ENCODE measurements at places on chromosomes 6 and 20.

DNA sequence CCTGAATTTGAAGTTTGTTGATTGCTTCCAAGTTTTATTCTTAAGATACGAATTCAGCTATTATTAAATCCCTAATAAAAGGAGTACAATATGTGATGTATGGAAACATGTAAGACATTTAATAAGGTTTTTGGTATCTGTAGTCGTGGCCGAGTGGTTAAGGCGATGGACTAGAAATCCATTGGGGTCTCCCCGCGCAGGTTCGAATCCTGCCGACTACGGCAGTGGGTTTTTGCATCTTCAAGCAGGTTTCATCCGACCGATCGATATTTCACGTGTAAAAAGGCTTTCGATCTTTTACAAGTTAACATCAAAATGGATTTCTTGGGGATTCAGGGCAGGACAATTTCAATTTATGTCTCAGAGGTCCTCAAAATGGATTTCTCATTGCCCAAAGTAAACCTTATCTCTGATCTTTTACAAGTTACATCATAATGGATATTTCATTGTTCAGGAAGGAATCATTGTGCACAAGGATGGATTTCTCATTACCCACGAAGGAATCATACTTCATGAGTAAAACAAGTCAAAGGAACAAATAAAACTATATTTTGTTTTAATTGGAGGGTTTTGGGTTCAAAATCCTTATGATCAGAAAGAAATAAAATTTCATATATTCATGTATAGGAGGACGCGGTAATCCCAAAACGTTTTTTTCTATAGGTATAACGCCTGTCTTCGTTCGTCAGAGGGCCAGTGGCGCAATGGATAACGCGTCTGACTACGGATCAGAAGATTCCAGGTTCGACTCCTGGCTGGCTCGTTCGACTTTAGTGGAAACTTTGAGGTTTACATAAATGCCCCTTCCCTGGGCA lies 37.3 kb upstream of the BTN3A2 start:
- peak; percentile 88 for DNase-seq

DNA sequence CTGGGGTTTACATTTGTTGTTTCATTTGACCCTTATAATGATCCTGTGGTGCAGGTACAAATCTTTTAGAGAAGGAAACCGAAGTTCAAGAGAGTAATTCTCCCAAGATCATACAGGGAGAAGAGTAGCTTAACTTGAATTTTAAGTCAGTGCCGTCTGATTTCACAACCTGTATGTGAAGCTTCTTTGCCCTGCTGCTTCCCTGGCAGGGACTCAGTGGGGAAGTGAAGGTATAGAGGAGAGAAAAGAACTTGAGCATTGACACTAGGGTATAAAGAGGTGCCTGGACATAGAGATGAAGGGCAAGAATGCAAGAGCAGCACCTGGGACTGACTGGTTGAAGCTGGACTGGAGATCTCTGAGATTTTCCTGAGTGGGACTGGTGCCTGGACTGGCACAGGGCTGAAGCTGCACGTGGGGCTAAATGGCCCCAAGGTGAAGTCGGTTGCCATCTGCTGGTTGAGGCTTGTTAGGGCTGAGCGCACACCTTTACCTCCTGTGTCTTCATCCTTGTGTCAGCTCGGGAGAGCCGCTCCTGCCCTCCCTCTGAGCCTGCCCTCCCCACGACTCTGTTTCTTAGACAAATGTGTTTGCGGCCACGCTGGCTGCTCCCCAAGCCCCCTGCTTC lies 41.8 kb downstream of the FARS2 start:
- peak; percentile 73 for DNase-seq

- no peak for DNase-seq
Observed at GRCh38 chr6:114987281-114987680, 644.5 kb upstream of the HS3ST5 start.

DNA sequence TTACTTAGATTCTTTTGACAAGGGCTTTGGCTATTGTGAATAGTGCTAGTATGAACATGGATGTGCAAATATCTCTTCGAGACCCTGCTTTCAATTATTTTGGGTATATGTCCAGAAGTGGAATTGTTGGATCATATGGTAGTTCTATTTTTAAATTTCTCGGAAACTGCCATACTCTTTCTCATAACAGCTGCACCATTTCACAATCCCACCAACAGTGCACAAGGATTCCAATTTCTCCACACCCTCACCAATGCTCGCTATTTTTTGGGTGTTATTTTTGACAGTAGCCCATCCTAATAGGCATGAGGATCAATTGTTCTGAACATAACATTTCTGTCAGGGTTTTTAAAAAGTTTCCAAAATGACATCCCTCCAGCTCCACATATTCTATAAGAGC lies 69.2 kb upstream of the ESR1 start:
- DNase-seq = no peak

GRCh38 chr6:14882394-14883026 lies 363.4 kb upstream of the JARID2 start:
- DNase-seq = no peak

DNA sequence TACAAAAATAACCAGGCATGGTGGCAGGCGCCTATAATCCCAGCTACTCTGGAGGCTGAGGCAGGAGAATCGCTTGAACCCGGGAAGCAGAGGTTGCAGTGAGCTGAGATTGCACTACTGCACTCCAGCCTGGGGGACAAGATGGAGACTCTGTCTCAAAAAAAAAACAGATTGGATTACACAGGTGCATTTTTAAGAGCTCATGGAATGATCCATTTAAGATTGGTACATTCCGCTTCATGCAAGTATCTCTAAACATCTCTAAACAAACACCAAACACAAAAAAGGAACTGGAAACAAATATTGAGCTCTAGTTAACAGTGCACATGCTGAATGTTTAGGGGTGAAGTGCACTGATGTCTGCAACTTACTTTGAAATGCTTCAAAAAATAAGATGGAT lies 154.3 kb downstream of the GRM4 start:
- DNase-seq = no peak

GRCh38 chr6:128635219-128635618 lies 114.8 kb upstream of the PTPRK start:
- DNase-seq = no peak

- peak; percentile 60 for DNase-seq
Observed at GRCh38 chr6:116111552-116112528, 11.2 kb downstream of the NT5DC1 start.

GRCh38 chr6:21947731-21948386 lies 349.0 kb downstream of the PRL start:
- DNase-seq = no peak

- DNase-seq = no peak
Observed at GRCh38 chr6:10460096-10460495, 45.2 kb upstream of the TFAP2A start.

GRCh38 chr6:25735261-25735660 lies 19.3 kb upstream of the SLC17A4 start:
- no peak for DNase-seq

DNA sequence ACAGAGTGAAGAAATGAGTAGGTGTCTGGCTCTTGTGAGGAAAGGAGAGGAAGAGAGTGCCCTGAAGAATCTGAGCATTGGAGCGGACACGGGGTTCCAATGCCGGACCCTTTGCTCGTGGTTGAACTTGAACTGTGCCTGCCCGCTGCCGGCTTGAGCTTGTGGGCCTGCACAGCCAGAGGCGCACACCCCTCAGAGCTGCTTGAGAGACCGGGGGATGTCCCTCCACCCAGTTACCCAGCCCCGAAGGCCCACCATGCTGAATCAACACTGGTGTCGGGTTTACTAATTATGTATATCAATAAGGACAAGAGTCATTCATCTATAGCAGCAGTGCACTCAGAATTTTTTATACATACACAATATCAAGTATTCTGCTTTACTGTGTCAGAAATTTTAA lies 218.3 kb upstream of the CST7 start:
- no peak for DNase-seq

GRCh38 chr6:33751771-33752645 lies 5.3 kb upstream of the IP6K3 start:
- DNase-seq = no peak

DNA sequence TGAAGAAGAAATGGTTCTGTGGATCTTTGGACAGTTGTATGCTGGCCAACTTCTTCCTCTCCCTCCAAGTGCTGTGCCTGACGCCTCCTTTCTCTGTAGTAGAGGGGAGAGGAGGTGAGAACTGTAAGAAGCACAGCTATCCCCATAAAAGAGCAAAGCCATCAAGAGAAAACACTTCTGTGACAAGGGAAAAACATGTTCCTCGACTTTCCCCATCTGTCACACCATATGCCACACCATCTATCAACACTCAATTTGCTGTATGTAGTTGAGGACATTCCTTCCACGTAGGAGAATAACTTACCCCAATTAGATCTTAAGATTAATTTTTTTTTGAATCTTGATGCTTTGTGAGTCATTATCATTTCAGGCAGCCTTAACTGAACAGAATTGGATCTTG lies 156.2 kb upstream of the PLCB4 start:
- DNase-seq = no peak

- DNase-seq = no peak
Observed at GRCh38 chr20:37511610-37512275, 9.3 kb upstream of the NNAT start.

GRCh38 chr6:7136859-7137334 lies 29.1 kb downstream of the RREB1 start:
- DNase-seq = no peak

DNA sequence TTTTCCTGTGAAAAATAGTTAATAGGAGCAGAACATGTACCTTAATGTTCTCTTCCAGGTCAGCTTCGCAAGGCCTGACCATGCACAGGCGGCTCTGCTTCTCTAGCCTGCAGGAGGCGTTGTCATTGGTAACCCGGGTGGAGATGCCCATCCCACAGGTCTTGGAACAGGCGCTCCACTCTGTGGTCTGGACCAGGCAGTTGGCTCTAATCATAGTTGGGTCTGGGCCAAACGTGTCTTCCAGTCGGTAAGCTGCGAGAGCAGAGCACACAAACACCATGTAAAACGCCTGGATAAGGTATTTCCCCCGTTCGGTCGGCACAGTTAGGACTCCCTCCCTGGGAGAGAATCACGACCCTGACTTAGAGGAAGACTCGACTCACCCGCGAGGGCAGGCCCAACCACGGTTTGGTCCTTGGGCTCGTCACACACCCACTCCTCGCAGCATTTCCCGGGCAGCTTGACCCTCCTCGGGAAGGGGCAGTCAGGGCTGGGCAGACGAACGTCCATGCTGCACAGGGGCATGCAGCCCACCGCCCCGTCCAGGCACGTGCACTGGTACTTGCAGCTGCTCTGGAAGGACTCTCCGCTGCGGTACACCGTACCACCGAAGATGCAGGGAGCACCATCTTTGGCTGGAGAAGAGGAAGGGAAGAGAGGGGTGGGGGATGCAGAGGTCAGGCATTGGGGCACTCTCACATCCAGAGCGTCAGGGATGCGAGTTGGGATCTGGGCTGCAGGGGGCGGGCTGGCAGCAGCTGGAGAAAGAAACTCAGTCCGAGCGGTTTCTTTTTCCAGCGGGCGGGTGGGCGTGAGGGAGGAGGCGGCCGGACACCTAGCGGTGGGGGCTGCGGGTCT lies 1.0 kb downstream of the CCN2 start:
- peak; percentile 75 for DNase-seq

DNA sequence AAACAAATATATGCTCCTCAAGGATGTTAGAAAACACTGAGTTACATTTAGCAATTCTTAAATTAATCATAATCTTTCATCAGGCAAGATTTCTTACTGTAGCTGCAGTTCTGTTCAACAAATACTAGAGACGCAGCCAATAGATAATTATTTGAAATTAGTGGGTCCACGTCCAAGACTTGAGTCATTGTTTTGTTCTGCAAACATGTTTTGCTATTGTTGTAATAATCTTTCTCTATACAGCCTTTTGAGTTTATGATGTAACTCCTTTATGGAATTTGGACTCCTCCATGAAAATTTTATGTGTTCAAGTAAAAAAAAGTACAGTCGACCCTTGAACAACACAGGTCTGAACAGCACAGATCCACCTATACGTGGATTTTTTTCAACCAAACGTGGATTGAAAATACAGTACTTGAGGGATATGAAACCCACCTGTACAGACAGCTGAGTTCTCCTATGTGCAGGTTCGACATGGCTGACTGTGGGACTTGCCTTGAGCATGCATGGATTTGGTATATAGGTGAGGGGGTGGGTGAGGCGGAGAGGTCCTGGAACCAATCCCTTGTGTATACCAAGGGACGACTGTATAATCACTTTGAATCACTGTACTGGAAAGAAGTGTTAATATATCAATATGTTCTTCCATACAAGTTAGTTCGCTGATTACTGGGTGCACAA lies 41.3 kb upstream of the SLC22A16 start:
- peak; percentile 23 for DNase-seq

DNA sequence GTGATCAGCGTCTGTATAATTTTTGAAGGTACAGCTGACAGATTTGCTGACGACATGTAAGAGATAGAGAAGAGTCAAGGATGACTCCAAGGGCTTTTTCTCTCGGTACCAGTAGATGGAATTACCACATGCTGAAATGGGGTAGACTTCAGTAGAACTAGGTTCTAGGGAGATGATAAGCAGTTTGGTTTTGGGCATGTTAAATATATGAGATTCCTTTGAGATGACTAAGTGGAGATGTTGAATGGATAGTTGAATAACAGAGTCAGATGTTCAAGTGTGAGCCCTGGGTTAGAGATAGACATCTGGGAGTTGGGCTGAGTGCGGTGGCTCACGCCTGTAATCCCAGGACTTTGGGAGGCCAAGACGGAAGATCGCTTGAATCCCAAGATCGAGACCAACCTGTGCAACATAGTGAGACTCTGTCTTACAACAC lies 50.0 kb downstream of the PHF20 start:
- DNase-seq = peak; percentile 23

DNA sequence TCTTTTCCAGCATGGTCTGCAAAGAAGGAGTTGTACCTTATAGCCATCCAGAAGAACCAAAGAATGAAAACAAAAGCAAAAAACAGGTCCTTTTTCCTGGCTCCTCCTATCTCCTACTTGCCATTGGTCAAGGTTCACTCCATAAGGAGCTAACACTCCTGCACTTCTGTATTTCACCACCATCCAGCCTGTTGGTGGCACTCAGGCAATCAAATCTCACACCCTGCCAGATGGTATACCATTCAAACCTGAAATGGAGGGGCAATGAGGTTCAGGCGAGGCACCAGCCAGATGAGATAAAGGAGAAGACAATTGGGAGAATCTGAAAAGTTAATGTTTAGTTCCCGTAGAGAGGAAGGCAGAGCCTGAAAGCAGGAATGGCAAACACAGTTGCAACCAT lies 203.8 kb downstream of the ALDH8A1 start:
- DNase-seq = no peak

GRCh38 chr20:24806705-24807676 lies 142.1 kb upstream of the CST7 start:
- DNase-seq = no peak

GRCh38 chr6:163344411-163344810 lies 70.1 kb upstream of the QKI start:
- no peak for DNase-seq

- DNase-seq = no peak
Observed at GRCh38 chr6:79498842-79499241, 38.4 kb downstream of the LCA5 start.
